Esophagus squamous epithelium (tissue), 5 donors: ENCODE measurements at places on chromosomes 16 and 17.

DNA sequence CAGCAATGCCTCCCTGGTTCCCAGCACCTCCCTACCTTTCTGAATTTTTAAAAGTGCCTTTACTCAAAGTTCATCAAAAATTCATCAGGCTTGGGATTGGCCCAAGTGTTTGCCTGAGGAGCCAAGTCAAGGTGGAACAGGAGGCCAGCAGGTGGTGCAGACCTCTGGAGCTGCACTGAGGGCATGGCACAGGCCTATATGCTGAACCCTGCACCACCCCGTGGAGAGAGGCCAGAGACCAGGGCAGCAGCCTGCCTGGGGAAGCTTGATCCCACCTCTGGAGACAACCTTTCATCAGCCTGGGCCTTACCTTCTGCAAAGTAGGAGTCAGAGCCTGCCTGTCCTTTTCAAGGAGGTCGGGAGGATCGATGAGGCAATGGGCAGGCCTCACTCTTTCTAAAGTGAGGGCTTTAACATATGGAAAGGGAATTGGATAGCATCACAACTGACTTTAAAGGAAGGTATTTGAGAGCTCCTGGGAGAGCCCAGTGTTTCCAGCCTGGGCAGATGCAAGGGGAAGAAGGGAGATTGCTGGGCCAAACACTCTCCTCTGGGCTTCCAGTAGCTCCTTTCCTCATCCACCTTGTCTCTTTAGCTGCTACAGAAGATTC is 31.8 kb upstream of the TMEM132E start:
- no peak for DNase-seq

DNA sequence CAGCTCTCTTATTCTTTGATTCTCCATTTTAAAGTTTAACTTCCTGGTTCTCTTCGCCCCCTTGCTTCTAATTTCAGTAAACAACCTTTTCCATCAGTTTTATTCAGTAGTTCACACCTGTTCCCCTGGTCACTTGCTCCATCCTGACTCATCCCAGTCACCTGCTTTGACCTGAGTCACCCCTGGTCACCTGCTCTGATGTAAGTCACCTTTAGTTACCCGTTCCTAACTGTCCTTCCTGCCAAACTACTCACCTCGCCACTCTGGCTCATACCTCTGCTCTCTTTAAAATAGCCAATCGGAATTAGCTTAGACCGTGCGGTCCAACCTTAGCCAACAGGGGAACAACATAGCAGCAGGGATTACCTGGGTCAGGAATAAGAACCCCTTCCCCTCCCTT is 4.7 kb upstream of the NLRC5 start:
- DNase-seq: no peak

- no peak for DNase-seq
Measured at GRCh38 chr17:44348234-44348987, 3.3 kb downstream of the GRN start.

DNA sequence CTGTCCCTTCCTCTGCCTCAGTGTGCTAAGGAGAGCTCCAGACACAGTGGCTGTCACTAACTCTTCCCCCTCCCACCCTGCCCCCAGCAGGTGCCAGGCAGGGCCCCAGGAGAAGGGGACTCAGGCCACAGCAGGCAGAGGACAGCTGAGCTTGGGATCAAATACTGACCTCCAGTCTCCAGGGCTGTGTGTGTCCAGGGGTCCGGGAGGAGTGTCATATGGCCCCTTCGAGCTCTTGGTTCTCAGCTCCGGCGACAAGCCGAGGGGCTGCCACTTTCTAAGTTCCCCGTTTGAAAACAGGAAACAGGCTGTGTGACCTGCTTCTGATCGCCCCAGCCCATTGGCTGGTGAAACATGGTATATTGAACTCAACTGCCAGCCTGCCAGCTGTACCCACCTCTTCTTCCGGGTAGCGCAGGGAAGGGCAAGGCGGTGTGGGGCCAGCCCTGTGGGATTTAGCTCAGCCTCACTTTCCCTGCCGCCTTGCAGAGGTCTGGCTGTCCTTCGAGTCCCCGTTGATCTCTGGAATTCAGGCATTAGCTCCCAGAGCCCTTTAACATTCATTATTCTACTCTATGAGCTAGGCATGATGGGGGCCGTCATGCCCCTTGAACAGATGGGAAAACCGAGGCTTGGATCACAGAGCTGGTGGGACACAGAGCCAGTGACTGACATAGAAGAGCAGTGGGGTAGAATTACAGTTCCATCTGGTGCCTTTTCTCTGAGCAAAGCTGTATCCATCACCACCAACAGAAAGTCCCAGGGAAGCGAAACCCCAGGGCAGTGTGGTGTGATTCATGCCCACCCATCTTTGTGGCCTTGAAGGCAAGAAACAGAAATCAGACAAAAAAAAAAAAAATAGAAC is at the start of gene SNX20:
TSS of gene SNX20 (minus strand) at position 292 of the 865 bp plus-strand sequence. CDS start 3,786 bp downstream, outside the sequence.
- DNase-seq: no peak

GRCh38 chr17:57898487-57899311 is 48.9 kb upstream of the MRPS23 start:
- DNase-seq: no peak

- no peak for DNase-seq
Measured at GRCh38 chr16:66649636-66650205, 45.2 kb downstream of the CMTM3 start.
